Iris pigment epithelial cell (primary cell): ENCODE measurements at places on chromosomes 1 and 21.

- DNase-seq, result no peak
Measured at GRCh38 chr1:162029157-162029556, 5.5 kb upstream of the OLFML2B start.

DNA sequence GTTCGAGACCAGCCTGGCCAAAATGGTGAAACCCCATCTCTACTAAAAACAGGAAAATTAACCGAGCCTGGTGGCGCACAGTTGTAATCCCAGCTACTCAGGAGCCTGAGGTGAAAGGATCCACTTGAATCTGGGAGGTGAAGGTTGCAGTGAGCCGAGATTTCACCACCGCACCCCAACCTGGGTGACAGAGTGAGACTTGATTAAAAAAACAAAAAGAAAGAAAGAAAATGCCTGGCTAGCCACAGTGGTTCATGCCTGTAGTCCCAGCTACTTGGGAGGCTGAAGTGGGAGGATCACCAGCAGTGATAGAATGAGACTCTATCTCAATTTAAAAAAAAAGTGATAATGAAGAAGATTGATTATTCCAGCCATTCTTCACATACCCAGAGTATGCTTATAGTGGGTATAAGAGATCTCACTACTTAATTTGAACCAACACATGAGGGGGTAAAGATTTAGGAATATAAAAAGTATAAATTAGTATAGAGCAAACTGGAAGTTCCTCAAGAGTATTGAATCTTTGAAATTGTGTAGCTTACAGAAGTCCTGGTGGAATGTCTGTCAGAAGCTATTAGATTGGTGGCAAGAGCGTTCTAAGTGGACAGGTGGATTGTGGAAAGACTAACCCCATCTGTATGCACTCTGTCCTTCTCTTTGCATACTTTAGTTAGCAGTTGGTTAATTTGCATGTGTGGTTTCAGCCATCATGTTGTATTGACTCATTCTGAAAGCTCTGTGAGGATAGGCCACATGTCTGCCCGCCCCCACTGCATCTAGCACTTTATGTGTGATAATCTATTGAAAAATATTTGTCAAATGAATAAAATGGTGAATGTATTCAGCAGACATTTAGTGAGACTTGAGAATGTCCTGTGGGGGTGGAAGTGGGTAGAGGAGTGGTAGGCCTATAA is 25.0 kb downstream of the RLF start:
- peak; percentile 82 for DNase-seq

GRCh38 chr1:242081446-242081845 is 82.5 kb upstream of the MAP1LC3C start:
- DNase-seq, result peak; percentile 3

DNA sequence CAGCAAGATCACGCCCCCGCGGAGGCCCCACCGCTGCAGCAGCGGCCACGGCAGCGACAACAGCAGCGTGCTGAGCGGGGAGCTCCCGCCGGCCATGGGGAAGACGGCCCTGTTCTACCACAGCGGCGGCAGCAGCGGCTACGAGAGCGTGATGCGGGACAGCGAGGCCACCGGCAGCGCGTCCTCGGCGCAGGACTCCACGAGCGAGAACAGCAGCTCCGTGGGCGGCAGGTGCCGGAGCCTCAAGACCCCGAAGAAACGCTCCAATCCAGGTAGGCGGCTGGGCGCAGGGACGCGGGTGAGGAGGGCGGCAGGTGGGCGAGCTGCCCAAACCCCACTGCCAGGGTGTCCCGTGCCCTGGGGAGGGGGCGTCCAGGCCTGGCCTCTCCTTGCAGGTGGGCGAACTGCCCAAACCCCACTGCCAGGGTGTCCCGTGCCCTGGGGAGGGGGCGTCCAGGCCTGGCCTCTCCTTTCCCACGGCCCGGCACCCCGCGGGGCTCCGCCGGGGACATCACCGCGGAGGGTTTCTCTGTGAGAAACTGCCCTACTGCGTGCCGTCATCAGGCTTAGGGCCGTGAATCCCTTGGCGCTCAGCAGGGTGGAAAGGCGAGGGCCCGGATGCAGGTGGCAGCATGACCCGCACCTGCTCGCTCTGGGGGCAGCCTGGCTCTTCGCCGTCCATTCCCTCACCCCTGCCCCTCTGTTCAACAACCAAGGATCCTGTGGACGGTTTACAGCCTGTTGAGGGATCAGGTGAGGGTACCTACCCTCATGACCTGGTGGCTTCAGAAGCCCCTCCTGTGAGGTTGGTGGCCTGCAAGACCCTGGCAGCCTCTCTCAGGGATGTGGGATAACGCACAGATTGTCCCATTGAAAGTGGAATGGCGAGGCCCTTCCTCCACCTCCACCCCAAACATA is 534.0 kb downstream of the KIF26B start:
- DNase-seq, result no peak

DNA sequence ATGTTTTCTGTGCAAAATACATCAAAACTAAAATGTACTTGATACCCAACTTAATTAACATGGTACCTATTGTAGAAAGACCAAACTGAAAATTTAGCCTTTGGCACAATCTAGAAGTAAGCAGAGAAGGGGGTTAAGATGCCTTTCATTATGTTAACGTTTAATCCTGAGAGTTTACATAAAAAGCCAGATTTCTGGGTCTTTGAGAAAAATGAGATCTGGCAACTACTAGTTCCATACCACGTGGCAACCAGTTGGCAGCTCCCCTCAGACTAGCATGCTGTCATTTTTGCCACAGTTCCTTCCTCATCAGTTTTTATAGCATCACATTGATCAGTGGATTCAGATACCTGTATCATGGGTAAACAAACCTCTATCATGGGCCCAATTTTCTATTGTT is 1.5 kb downstream of the RO60 start:
- DNase-seq, result peak; percentile 27

GRCh38 chr21:19999369-20000272 is 998.6 kb upstream of the NCAM2 start:
- DNase-seq, result no peak

- DNase-seq, result no peak
Measured at GRCh38 chr21:30190554-30190953, 23.9 kb upstream of the CLDN17 start.

DNA sequence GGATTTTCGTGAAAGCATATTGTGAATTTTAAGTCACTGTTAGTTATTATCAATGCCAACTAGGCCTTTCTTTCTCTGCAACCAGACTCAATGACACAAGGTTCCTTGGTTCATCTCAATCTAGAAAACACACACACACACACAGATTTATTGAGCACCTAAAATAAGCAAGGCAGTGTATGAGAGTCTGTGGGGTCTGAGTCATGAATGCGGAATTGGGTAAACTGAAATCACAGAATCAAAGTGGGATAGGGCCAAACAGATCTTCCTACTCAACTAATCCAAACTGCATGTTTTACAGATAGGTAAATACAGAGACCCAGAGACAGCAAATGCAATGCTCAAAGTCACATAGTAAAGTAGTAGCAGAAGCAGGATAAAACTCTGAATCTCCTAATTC is 48.5 kb upstream of the NRDC start:
- DNase-seq, result peak; percentile 39

- no peak for DNase-seq
Measured at GRCh38 chr1:3477241-3477995, 23.0 kb downstream of the ARHGEF16 start.

DNA sequence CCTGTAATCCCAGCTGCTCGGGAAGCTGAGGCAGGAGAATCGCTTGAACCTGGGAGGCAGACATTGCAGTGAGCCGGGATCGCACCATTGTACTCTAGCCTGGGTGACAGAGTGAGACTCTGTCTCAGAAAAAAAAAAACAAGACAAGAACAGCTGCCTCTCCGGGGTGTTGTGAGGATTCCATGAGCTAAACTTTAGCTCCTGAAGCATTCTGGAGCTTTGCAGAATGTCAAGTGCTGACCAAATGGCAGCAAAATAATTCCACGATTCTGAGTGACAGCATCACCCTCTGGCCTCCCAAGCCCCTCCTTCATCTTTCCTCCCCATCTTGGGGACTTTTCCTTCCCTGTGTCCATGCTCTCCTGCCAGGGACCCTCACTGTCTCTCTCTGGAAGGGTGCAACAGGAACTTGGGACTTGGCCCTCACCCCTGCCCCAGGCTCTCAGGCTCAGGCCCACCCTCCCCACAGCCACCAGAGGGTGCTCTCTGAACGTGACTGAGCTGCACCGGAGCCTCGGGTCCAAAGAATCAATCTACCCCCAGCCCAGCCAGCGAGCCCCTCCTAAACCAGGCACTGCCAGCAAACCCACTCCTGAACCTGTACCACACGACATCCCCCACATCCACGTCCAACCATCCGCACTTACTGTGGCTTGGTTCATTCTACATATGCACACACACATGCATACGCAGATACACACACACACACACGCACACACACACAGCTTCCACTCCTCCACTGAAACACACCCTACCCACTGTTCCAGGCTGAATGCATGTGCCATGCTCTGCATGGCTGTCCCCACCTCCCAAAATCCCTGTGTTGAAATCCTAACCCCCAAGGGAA is 45.7 kb downstream of the ACOT7 start:
- no peak for DNase-seq

GRCh38 chr1:10761503-10762152 is 34.8 kb downstream of the CASZ1 start:
- DNase-seq, result no peak

GRCh38 chr21:26491663-26492062 is 81.4 kb downstream of the CYYR1 start:
- no peak for DNase-seq

DNA sequence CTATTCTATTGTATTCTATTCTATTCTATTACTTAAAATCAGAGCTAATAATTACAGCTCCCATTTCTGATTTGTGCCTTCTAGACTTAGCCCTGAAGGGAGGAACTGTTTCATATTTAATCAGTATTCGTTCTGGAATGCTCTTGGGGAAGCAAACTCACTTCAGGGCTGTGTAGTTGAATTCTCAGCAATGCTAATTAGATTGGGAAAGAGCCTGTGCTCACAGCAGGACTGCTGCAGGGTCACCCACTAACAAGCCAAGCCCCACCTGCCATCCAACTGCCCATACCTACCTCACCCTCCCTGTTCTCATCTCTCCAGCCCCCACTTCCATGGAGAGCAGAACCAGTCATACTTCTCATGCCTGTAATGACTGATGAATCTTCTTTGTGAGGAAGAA is 464.2 kb downstream of the PTPRU start:
- DNase-seq, result no peak

- DNase-seq, result peak; percentile 92
Measured at GRCh38 chr1:162873671-162874666, 13.0 kb upstream of the CCDC190 start.

DNA sequence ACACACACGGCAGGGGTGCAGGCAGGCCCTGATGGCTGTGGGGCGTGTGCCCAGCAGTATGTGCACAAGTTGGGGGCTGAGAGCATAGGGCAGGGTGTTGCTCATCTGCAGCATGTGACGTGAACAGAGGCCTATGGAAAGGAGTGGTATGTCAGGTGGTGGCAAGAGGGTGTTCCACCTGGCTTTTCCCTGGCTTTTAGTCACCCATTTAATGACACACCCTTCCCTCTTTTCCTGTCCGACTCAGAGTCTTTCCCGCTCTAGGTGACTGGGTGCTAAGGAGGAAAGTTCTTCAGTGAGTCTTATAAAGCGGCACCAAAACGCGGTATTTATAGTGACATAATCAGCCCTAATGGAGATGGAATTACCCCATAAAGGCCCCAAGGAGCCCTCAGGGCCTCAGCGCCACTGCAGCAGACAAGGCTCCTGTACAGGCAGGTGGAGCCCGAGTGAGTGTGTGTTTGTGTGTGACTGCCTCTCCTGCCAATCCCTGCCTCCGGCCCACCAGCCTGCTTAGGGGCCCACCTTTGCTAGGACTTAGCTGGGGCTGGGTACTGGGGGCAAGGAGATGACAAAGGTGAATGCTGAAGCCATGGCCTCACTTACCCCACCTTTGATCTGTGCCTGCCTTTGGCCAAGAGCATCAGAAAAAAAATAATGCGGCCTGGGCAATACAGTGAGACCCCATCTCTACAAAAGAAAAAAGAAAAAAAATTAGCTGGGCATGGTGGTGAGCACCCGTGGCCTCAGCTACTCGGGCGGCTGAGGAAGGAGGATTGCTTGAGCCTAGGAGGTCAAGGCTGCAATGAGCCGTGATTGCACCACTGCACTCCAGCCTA is 3.3 kb upstream of the EPHA2 start:
- no peak for DNase-seq

GRCh38 chr1:184664042-184664660 is 90.5 kb downstream of the EDEM3 start:
- peak; percentile 58 for DNase-seq

GRCh38 chr1:234730770-234731568 is 121.0 kb upstream of the IRF2BP2 start:
- DNase-seq, result peak; percentile 79

- DNase-seq, result peak; percentile 40
Measured at GRCh38 chr21:39720126-39720778, 24.7 kb upstream of the IGSF5 start.

DNA sequence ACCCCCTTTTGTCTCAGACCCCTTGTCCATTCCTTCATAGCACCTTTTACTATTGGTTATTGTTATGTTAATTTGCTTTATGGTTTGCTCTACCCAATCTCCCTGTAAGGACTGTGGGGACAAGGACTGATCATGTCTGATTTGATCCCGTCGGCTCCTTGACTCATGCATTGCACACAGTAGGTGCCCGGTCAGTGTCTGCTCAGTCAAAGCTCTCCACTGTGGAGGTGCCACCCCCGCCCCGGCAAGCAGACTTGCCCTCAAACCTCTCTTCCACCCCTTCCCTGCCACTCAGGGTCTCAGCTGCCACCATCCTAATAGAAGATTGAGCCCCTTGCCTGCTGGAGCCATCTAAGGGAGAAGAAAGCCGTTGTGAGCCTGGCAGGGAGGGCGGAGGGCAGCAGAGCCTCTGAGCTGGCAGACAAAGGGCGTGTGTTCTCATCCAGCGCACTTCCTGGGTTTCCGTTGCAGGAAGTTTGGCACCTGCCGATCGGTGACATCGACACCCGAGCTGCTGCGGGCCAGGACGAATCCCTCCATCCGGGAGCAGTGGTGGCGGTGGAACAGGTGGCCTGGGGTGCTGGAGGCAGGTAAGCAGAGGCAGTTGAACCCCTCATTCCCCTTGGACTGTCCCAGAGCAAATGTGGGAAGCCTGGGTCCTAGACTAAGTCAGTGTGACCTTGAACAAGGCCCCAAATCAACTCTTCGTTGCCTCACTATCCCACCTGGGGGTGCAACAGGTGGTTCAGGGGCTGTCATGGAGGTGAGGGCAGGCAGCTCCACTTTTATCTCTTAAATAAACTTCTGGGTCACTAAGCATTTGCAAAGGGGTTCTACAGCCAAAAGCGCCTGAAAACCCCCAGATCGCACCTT is 2.2 kb upstream of the FBLIM1 start:
- no peak for DNase-seq

DNA sequence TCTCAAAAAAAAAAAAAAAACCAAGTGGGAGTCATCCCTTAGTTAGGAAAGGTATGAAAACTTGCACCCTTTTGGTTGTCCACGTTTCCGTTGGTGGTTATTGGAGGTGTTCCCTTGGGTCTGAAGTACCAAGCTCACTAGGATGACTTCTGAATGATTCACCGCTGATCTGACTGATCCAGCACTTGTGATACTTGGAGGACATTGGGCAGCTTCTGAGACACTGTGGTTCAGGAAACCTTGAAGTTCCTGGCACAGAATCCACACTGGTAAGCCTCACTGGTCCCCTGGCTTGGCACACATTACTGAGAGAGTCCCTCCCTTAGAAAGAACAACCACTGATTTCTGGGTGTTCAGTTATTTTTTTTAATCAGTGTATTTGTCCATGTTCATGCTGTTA is 91.9 kb downstream of the RYR2 start:
- peak; percentile 2 for DNase-seq
